Liver (tissue), 10 donors: ENCODE measurements at places on chromosomes 7 and 10. TPM values are rescaled to one million over a fixed set of nuclear protein-coding genes. Genes with fewer than 3 reads are reported as not detected.

GRCh38 chr10:1134156-1134555, 78.0 kb downstream of the WDR37 start:
- H3K27ac ChIP-seq, result no peak overlapping the region
- no peaks in the 10 kb centered on the region for H3K27me3 ChIP-seq
- H3K4me1 ChIP-seq, result no peaks in the 10 kb centered on the region
- peaks cover 14% of the 10 kb centered on the region for H3K36me3 ChIP-seq
- no peak overlapping the region for H3K4me3 ChIP-seq

Gene MUC12
- total RNA-seq, result not detected

Gene ITGB1
- total RNA-seq, result 268 TPM

GRCh38 chr7:47170516-47170915, 411.4 kb downstream of the TNS3 start:
- no peaks in the 10 kb centered on the region for H3K27me3 ChIP-seq
- no peaks in the 10 kb centered on the region for H3K4me1 ChIP-seq
- no peaks in the 10 kb centered on the region for H3K36me3 ChIP-seq
- no peak overlapping the region for H3K27ac ChIP-seq
